Liver (tissue), 10 donors: ENCODE measurements at places on chromosomes 5 and 9. TPM values are rescaled to one million over a fixed set of nuclear protein-coding genes. Genes with fewer than 3 reads are reported as not detected.

Gene SOWAHA
- 1.3 TPM for polyA plus RNA-seq

Gene DIPK1B
- polyA plus RNA-seq = 4.1 TPM

Gene RORB
- polyA plus RNA-seq = 0.01 TPM

Gene IFNB1
- polyA plus RNA-seq = not detected

Gene CD274
- polyA plus RNA-seq = 1.0 TPM

Gene ZNF483
- polyA plus RNA-seq = 0.03 TPM

Gene ZBED3
- polyA plus RNA-seq = 5.2 TPM

Gene SLC36A3
- not detected for polyA plus RNA-seq

Gene STK32A
- polyA plus RNA-seq = 0.09 TPM

Gene CER1
- not detected for polyA plus RNA-seq

Gene OR1L1
- polyA plus RNA-seq = not detected

Gene CFAP157
- polyA plus RNA-seq = 0.22 TPM

Gene GAS1
- 1.0 TPM for polyA plus RNA-seq

Gene LCN10
- 0.12 TPM for polyA plus RNA-seq
